ENCODE measurements at places on chromosomes 7 and 10.

- DNase-seq, result no peak
Observed at GRCh38 chr7:51785171-51785570, 468.6 kb upstream of the COBL start.

DNA sequence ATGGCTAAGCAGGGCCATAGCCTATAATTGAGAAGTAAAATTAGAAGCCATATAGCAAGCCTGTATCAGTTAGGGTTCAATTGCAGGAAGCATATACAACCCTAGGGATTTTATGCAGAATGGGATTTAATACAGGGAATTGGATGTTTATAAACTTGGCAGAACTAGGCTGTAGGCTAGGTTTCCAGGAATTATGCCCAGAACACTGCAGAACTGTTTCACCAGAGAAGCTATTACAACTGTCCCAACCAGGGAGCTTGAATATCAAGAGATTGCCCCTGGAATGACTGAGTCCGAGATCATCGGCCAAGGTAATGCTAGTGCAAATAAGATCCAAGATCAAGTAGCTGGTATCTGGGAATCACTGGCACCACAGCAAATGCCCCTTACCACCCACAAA lies 64.0 kb downstream of the PRR15 start:
- no peak for DNase-seq

DNA sequence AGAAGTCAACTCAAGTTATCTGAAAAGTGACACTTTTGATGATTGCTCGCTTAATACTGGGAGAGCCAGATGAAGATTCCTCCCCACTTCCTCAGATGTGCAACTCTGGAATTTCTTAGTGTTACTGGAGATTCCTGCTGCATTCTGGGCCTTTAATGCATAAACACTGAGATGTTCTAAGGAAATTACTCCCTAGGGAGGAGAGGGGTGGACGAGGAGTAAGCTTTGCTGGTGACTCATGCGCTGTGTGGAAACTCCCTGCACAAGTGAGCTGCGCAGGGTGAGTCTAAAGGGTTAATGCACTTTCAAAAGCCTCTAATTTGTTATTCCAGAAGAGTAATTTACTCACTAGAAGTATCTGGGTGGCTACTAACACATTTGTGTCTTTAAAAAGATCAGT lies 46.3 kb downstream of the EGFR start:
- no peak for DNase-seq

- no peak for DNase-seq
Observed at GRCh38 chr10:70847659-70848360, 32.1 kb downstream of the SGPL1 start.

DNA sequence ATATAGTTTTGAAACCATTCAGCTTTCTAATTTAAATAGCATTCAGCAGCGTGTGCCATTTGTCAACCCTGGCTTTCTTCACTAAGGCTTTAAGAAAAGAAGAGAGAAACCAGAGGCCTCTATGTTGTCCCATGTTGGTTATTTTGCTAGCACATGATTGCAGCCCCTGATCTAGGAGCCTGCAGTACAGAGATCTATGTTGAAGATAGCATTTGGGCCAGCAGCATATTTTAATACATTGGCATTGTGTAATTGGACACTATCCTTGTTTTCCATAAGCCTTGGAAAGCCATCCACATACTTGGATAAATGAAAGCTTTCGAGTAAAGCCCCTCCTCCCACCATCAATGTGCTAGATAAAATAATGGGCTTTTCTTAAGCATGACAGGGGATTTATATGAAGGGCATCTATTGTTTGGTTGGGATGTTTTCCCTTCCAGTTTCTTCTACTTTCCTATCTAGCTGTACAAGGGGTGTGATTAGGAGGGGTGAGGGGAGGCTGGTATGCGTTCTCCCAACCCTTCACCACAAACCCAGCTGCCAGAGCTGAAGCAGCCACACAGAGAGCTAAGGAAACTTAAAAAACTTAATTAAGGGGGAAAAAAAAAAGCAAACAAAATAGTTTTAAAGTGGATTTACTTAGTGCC lies 23.1 kb upstream of the SDHAF3 start:
- no peak for DNase-seq

DNA sequence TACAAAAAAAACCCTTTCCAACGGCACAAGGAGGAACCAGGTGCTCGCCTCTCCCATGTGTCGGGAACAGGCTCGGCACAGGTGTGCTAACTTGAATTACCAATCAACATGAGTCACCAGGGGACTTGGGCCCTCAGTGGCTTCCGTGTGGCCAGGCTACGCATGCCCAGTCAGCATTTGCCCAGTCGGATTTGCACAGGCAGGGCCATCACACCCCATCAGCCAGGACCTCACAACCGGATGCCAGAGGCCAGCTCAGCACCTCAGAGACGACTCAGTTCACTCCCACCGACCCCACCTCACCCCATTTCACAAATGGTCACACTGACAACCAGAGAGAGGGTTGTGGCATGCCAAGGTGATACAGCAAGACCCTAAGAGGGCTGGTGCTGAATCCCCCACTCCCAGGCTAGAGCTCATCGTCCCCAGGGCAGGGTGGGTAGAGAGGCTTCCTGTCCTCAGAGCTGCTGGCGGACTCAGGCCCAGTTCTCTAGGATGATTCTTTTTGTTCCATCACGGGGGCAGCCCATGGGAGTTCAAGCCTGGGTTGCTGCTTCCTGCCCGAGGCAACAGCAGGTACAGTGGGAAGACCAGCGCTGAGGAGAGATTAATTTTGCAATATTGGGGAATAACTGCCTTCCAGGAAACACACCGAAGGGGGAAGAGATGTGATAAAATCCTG lies 13.6 kb downstream of the ANXA11 start:
- DNase-seq, result no peak

GRCh38 chr10:100899171-100899570 lies 13.6 kb upstream of the SLF2 start:
- DNase-seq, result no peak

GRCh38 chr7:92729172-92729571 lies 107.2 kb downstream of the CDK6 start:
- no peak for DNase-seq

DNA sequence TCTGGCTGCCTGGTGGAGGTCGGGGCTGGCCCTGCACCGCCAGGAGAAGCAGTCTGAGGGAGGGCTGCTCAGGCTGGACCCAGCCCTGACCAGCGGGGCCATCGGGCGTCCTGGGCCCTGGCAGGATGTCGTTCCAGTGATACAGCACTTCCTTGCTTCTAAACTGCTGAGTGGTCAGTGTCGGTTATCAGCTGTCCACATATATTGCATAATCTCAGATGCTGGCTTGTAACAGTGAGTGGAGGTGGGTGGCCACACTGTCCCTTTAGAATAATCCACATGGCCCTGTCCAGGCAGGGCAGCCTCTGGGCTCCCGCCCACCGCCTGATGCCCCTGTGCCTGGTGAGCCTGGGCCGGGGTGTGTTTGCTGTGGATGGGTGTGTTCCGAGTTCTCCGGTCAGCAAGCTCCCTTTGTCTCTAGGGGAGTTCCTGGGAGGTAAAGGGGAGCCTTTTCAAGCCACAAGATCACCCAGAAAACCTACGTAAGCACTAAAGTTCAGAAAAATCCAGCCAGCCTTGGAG lies 86.1 kb downstream of the LHPP start:
- no peak for DNase-seq

DNA sequence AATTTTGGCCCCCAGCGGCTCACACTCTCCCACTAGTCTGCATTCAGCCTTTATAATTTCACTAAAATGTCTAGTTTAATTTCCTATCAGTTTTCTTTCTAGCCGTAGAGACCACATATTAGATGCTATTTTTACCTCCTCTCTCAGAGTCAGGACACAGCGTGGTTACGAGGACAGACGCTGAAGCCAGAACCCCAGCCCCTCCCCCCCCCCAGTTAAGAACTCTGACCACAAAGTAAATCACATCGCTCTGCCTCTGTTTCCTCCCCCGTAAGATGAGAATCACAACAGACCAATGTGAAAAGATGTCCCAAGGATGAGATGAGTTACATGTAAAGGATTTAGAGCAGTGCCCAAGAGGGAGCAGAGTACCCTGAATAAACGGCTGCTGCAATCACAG lies 11.1 kb upstream of the TARP start:
- no peak for DNase-seq

- no peak for DNase-seq
Observed at GRCh38 chr7:143422033-143422432, 13.4 kb upstream of the EPHA1 start.

GRCh38 chr7:21944616-21945453 lies 864 bp downstream of the CDCA7L start:
- DNase-seq, result no peak

DNA sequence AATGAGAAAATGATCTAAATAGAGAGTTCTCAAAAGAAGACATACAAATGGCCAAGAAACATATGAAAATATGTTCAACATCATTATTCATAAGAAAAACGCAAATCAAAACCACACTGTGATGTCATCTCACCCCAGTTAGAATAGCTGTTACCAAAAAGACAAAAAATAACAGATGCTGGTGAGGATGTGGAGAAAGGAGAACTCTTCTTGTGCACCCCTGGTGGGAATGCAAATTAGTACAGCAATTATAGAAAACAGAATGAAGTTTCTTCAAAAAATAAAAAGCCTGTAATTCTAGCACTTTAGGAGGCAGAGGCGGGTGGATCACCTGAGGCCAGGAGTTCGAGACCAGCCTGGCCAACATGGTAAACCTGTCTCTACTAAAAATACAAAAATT lies 199.3 kb downstream of the PARD3 start:
- DNase-seq, result no peak

GRCh38 chr10:45407542-45407941 lies 33.5 kb downstream of the ALOX5 start:
- no peak for DNase-seq

DNA sequence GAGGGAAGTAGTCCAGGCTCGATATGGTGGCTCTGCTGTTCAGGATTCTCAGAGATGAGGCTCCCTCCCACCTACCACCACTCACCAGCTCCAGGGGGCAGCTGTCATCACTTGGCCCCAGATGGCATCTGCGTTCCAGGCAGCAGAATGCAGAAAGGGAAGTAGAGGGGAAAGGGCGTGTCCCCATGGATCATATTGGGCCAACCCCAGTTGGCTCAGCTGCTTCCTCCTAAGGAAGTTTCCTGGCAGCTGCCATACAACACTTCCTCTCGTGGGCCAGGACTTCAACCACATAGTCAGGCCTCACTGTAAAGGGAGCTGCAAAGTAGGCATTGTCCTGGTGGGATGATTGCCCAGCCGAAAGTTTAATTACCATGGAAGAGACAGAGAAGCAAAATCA lies 1.6 kb upstream of the TEX36 start:
- no peak for DNase-seq

- no peak for DNase-seq
Observed at GRCh38 chr7:74272305-74273038, 16.7 kb upstream of the CLIP2 start.

DNA sequence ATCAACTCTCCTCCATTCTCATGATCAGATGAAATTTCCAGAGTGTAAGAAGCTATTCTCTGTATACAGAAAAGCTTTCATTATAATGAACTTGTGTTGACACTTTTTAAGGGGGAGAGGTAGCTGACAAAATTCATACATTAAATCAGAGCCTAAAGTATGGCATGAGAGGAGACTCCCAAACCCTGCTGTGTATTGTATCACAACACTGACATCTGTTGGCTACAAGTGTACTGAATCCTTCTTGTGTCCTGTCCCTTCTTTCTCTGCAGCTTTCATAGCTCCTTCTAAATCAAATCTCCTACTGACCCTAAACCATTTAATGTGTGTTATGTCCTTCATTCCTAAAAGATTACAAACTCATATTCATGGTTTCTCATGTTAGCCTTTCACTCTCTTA lies 70.9 kb downstream of the GCC1 start:
- DNase-seq, result no peak

DNA sequence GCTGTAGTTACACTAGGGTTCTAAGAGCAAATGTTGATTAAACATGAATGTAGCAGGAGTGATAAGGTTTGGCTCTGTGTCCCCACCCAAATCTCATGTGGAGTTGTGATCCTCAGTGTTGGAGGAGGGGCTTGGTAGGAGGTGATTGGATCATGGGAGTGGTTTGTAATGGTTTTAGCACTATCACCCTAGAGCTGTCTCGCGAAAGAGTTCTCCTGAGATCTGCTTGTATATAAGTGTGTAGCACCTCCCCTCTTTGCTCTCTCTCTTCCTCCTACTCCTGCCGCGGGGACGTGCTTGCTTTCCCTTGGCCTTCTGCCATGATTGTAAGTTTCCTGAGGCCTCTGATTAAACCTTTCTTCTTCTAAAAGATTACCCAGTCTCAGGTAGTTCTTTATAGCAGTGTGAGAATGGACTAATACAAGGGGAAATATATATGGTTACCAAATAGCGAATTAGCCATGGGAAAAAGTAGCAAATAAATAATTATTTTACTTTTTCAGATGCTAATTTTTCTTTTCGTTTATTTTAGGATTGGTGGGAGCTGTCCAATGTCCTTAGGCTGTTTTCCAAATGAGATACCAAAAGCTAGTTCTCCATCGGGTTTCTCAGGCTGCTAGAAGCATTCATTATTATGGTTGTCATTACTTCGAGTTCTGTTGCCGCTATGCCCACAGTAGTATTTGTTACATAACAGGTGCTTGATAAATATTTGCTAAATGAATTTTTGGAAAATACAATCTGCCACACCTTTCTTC lies 58.7 kb downstream of the PTEN start:
- no peak for DNase-seq

- no peak for DNase-seq
Observed at GRCh38 chr7:86745013-86745745, 101.5 kb downstream of the GRM3 start.

DNA sequence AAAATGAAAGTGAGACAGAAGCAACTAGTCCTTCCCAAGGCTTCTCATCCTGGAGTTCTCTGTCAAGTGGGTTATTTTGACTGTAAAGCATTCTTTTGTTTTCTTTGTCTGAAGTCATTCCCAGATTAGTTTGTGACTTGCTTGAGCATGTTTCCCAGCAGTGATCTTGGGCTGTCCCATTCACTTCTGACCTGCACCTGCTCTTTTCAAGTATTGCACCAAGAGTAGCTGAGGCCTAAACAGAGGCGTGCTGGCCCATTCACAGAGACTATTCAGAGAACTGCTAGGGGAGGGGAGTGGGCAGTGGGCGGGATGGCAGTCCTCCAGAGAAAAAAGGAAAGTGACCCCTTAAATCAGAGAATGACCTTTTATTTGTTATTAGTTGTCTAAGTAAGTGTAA lies 61.3 kb downstream of the CACNA2D1 start:
- no peak for DNase-seq
